ENCODE measurements at places on chromosomes 2 and 18.

- DNase-seq: no peak
These were observed 10.3 kb upstream of the PDK1 start for GRCh38 chr2:172545408-172546075.

DNA sequence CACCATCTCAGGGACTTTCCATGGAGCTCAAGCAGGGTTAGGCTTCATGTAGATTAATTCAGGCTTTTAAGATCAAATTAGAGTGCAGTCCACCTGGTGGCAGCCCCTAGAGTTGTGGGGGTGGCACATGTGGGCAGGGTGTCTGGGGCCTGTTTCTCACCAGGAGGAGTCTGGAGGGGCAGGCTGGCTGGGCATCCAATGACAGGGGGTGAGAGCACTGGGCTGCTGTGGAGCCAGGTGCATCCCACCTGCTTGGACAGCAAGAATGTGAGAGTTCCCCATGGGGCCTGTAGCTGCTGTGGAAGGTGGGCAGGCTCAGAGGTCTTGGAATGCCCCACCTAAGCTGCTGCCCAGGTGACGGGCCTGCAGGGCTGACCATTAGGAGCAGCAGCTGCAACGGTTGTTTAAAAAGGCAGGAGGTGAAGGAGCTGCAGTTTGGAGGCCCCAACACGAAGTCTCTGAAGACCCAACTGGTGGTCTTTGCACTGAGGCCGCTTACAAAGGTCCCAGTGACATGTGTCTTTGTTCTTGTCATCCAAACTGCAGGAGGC is 686.3 kb upstream of the HS6ST1 start:
- no peak for DNase-seq

DNA sequence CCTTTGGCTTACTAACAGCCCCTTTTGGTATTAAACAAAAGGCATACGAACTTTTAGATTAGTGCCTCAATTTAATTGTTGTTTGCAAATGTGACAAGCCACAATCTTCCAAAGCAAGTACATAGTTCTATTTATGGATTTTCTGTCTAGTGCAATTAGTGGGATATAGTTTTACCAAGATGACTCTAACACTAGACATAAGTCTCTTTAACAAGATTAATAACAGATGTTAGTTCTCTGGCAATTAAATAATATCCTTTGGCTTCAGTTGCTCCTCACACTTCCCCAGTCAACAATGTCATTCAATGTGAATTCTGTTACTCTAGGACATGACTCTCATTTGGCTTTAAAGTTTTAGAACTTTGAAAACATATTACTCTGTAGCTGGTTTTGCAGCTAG is 16.7 kb upstream of the MC4R start:
- DNase-seq: no peak

- DNase-seq: no peak
These were observed 100.1 kb downstream of the CRACDL start for GRCh38 chr2:98835831-98836385.

GRCh38 chr2:146986161-146986560 is 858.7 kb upstream of the ACVR2A start:
- no peak for DNase-seq

- no peak for DNase-seq
These were observed 3.4 kb downstream of the FZD7 start for GRCh38 chr2:202037086-202037485.

- no peak for DNase-seq
These were observed 35.3 kb downstream of the MEIS1 start for GRCh38 chr2:66470199-66470598.

DNA sequence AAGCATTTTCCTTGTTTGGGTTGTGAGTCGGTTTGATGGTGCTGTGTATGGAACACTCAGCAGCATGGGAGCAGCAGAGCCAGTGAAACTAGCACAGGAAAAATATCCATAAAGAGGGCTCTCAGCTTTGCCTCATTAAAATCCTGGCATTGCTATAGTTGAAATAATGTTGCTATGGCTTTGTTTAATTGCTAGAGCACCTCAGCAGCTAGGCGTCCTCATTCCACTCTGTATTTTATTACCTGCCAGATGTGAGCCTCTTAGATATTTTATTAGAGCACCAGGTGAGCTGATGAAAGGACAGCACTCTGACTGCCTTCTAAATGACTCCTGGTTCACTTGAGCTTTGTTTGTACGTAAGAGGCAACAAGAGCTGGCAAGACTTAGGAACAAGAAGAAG is 232.4 kb downstream of the MTX2 start:
- DNase-seq: no peak

- DNase-seq: no peak
These were observed 9.5 kb downstream of the HK2 start for GRCh38 chr2:74843433-74843832.

- DNase-seq: no peak
These were observed 42.4 kb downstream of the THADA start for GRCh38 chr2:43553341-43553855.

- DNase-seq: no peak
These were observed 387.3 kb downstream of the CLIP4 start for GRCh38 chr2:29502460-29502911.

- DNase-seq: no peak
These were observed 93.1 kb downstream of the PIK3C3 start for GRCh38 chr18:42048158-42048557.

DNA sequence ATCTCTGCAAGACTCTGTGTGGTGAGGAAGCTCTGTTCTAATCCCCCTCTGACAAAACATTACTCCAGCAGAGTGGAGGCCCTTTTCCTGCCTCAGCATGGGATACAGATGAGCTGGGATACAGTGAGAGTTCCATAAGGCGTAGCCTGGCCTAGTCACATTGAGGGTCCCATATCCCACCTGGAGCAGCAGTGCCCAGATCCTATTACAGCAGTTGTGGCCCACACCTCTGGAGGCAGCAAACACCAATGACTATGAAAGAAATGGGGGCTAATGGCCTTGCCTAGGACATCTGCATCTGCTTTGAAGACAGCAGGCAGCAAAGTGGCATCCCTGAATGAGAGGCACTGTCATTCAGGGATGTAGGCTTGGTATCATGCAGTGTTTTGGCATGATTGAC is 534.5 kb downstream of the TDRD15 start:
- no peak for DNase-seq

GRCh38 chr2:86032861-86033595 is 72.7 kb downstream of the POLR1A start:
- DNase-seq: no peak
